ENCODE measurements at places on chromosomes 4 and X. TPM values are rescaled to one million over a fixed set of nuclear protein-coding genes. Genes with fewer than 3 reads are reported as not detected.

The PPP4R3C gene
- total RNA-seq: not detected

The TLR10 gene
- total RNA-seq: not detected

The PGAM4 gene
- not detected for total RNA-seq

The GAGE12F gene
- total RNA-seq: not detected

The VCX gene
- not detected for total RNA-seq

The CISD2 gene
- 38.8 TPM for total RNA-seq

Measured in placental pericyte (primary cell).